Stimulated activated CD8-positive, alpha-beta memory T cell treated with anti-CD3 and anti-CD28 coated beads, Interleukin-12 subunit alpha, Interleukin-12 subunit beta, amount 100 ng/mL, for 1 hour (primary cell): ENCODE measurements at places on chromosomes 2 and 18.
A peak's percentile ranks its signal among the peaks of the same experiment; 100 is the strongest.

DNA sequence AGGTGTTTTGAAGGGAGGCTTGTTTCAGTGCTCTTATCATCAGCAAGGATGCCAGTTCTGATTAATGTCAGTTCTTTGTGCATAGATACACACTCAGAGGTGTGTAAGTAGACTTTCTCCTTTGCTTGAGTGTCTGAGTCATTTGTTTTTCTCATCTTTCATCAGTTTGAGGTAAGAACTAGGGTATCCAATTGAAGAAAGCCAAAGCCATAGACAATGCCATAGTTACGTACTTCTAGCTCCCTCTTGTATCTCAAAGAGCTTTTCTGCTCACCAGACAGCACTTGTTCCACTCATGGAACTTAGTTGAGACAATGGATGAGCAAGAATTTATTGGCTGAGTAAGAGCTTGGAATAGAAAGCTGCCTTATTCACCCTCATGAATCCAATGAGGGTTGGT is 520.1 kb downstream of the PIK3C3 start:
- DNase-seq, result no peak

DNA sequence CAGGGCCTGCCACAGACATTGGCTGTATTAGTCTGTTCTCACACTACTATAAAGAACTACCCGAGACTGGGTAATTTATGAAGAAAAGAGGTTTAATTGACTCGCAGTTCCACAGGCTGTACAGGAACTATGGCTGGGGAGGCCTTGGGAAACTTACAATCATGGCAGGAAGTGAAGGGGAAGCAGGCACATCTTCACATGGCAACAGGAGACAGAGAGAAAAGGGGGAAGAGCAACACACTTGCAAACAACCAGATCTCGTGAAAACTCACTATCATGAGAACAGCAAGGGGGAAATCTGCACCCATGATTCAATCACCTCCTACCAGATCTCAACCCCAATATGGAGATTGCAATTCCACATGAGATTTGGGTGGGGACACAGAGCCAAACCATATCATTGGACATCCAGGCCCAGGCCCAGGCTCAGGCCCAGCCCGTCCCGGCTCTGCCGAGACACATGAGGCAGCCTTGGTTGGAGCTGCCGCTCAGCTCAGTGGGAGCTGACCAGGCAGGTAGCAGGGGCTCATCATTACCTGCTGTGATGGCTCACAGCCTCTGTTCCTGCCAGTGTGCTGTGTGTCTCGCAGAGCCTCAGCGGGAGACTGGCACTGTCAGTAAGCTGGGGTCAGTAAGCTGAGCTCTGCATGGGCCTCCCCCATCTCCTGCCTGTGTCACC is 8.6 kb upstream of the RALB start:
- DNase-seq, result no peak

- DNase-seq, result no peak
Observed at GRCh38 chr2:149650006-149650405, 62.4 kb upstream of the MMADHC start.

GRCh38 chr18:33161131-33161530 is 279.4 kb downstream of the CCDC178 start:
- no peak for DNase-seq

DNA sequence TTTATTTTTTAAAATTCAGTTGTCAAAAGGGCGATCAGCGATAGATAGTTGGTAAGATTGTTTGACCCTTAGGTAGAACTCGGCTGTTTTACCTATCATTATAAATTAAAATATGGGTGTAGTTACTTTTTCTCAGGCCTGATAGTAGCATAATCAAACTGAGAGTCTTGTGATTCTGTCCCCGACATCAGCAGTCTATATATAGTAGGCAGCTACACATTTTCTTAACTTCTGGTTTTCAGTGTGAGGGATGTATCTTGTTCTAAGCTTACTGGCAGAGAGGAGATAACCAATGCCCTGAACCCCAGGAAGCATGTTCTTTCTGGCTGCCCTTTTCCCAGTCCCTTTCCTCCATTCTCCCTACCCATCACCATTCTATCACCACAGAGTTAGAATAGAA is 56.6 kb downstream of the XRCC5 start:
- DNase-seq, result no peak

DNA sequence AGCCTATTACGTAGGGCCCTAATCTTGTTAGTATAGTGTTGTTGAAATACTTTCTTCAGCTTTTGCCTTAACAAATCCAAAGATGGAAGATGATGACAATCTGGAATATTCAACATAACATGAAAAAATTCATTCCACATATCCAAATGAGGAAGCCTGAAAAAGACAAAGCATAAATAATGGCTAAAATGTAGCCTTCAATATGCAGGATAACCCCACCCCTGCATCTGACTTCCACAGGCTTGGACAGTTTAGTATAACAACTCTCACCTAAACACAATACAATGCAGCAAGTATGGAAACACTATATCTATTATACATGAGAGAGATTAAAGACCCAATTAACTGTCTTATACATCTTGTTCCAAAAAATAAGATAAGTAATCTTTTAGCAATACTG is 39.9 kb downstream of the BUB1 start:
- no peak for DNase-seq

- no peak for DNase-seq
Observed at GRCh38 chr2:190723397-190724090, 74.7 kb downstream of the NAB1 start.

GRCh38 chr2:73925033-73925704 is 1.5 kb upstream of the DGUOK start:
- DNase-seq, result no peak

GRCh38 chr2:190113000-190113399 is 50.5 kb upstream of the MSTN start:
- DNase-seq, result no peak

- DNase-seq, result no peak
Observed at GRCh38 chr2:181393472-181393871, 63.7 kb upstream of the ITGA4 start.

DNA sequence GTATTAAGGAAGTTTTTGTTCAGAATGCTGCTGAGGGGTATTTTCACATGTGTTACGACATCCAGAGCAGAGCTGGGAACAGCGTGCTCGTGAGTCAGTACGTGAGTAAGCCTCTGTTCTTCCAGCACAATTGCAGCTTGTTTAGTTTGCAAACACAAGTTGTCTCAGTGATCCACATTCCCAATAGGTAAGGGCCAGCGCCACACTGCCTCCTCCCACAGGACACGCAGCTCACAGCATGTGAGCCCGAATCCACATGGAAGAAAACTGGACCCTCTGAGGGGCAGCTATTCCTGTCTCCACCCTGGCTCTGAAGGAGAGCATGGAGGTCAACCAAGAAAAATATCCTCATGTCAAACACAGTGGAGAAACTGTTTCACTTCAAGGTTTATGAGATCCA is 173.9 kb upstream of the PID1 start:
- no peak for DNase-seq

DNA sequence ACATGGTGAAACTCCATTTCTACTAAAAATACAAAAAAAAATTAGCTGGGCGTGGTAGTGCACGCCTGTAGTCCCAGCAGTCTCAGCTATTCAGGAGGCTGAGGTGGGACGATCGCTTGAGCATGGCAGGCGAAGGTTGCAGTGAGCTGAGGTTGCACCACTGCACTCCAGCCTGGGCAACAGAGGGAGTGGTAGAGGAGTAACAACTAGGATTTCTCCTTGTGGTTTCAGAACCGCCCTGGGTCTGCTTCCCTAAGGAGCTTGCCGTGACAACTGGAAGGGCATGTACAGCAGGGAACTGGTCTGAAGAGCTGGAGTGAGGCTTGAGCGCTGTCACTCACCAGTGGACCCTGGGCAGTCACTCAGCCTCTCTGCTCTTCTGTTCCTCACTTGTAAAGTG is 29.1 kb downstream of the REEP1 start:
- no peak for DNase-seq

DNA sequence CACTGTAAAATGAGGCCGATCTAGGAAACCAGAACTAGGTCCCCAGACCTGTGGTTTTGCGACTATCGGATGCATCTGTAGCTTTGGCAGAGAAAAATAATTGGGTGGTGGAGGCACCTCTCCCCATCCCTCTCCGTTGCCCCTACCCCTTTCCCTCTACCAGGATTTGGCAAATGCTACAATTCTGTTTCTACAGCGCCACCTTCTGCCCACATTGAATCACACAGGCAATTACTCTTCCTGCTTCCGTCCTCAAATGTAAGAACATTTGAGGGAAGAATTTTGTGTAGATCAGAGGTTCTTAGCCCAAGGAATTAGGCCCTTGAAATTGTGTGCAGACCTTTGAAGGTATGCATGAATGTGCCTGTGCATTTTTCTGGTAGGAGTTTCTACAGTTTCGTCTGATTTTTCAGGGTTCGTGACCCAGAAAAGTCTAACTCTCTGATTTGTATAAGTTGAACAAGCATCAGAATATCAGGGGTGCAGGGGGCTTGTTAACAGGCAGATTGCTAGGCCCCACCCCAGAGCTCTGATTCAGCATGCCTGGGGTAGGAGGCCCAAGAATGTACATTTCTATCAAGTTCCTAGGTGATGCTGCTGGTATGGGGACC is 11.2 kb downstream of the ATP6V1B1 start:
- DNase-seq, result peak; percentile 24

DNA sequence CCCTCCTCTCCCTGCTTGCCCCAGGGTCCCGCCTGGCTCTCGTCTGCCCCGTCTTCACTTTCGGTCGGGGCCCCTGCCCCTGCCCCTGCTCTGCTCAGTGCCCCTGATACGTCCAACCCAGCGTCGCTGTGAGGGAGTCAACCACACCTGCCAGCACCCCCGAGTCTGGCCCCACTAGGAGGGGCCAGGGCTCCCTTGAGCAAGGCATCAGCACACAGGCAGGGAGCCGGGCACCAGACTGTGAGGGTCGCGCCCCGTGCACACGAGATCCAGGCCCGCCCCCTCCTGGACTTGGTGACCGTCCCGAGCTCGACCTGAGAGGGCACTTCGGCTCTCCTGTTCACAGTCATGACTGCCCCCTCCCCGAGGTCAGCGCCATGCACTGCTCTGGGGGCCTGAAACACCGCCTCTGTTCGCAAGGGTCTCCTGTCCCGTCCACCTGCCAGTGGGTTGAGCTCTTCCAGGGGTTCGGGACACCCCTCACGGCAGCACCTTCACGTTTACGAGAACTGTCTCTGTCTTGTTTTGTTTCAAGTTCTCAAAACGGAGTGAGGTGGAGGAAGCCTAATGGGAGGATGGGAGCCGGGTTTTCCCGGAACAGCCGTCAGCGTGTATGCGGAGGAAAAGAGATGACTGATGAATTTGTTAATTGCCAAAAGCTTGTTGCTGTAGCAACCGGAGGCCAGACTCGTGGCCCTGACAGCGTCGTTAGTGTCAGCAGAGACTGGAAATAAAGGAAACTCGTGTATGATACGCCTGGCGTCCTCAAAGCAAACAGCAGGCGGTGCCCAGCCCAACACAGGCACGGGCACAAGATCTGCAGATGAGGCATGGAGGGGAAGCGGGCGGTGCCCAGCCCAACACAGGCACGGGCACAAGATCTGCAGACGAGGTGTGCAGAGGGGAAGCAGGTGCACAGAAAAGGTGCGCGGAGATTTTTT is 48.2 kb upstream of the KCNG2 start:
- DNase-seq, result no peak

- no peak for DNase-seq
Observed at GRCh38 chr2:16127276-16127940, 187.1 kb downstream of the MYCN start.

DNA sequence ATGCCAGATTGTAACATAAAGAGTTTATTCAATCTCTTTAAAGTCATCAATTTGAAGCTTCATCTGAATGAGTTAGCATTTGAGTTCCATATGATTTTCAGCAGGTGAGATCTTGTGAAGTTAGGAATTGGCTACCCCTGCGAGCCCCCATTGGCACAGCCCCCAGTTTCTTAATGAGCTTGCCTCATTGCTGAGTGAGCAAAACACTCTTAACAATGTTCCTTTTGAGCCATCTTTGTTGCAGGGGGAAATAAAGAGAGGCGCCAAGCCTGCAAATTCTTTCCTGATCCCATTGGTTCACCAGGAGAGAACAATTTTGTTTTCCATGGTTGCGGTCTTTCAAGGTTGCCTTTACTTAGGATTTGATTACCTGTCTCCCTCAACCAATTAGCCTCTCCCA is 18.7 kb downstream of the DPP10 start:
- DNase-seq, result no peak

DNA sequence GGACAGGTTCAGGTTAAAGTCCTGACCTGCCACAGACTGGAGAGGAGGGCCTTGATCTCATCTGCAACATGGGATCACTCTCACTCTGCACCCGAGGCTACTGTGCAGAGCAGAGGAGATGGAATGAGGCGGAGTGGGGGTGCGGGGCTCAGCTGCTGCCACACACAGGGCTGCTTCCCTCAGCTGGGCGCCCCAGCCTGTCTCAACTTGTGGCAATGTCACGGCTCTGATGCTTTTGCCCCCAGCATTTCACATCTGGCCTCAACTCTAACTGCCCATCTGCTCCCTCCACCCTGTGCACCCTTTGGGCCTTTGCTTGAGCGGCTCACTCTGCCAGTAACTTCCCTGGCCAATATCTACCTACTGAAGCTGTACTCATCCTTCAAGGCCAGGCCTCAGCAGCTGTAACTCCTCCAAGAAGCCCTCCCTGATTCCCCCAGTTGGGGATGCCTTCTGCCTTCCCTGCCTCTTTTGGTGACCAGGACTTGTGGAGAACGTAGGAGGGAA is 70.3 kb downstream of the POLR1A start:
- no peak for DNase-seq

- no peak for DNase-seq
Observed at GRCh38 chr2:28997847-28998735, 17.0 kb downstream of the TOGARAM2 start.

- no peak for DNase-seq
Observed at GRCh38 chr18:6606411-6607085, 123.0 kb upstream of the ARHGAP28 start.

GRCh38 chr2:9703701-9704221 is 73.0 kb upstream of the YWHAQ start:
- no peak for DNase-seq

DNA sequence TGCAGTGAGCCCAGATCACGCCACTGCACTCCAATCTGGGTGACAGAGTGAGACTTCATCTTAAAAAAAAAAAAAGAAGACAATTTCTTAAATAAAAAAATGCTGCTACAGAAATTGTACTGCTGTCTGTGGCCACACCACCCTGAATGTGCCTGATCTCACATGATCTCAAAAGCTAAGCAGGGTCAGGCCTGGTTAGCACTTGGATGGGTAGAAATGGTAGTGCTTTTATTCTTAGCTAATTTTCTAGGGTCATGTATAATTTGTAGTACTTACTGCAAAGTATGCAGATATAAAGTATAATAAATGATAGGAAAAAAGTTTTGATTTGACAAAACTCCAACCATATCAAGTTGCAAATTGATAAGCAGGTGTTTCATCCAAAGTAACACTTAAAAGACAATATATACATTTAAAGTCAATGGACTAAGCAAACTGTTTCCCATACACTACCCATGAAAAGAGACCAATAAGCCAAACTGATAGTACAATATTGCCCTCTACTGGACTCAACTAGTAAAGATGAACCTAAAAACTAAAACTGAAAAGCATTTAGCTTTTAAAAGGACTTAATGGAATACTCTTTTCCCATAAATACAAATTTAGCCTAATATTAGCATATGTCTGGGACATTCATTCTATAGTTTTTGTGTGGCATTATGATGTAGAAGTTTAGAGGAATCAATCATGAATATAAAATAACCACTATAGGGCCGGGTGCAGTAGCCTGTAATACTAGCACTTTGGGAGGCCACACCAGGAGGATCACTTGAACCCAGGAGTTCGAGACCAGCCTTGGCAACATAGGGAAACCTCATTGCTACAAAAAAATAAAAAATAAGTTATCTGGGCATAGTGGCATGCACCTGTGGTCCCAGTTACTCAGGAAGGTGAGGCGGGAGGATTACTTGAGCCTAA is 18.6 kb upstream of the PEX13 start:
- no peak for DNase-seq
